ENCODE measurements at places on chromosomes 7 and 10. TPM values are rescaled to one million over a fixed set of nuclear protein-coding genes. Genes with fewer than 3 reads are reported as not detected.

The LRRN3 gene
- 187 TPM for total RNA-seq

The NEUROD6 gene
- 600 TPM for total RNA-seq

GRCh38 chr10:112750427-112751167 lies 199.4 kb upstream of the TCF7L2 start:
- DNase-seq = no peak

DNA sequence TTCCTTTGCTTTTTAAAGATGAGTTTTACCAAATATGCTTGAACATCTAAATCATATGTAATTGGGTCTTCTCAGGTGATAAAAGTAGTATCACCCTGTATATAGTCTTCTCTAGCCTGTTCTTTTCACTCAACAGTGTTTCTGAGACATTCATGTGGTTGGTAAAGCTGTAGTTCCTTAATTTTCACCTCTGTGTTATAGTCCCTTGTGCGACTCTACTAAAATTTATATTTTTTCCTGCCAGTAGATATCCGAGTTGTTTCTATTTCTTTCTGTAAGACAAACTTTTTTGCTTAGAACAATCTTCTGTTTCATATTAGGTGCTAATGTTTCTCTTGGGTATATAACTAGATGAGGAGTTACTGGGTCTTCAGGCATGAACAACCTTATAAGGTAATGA lies 35.6 kb downstream of the SYPL1 start:
- DNase-seq = no peak

DNA sequence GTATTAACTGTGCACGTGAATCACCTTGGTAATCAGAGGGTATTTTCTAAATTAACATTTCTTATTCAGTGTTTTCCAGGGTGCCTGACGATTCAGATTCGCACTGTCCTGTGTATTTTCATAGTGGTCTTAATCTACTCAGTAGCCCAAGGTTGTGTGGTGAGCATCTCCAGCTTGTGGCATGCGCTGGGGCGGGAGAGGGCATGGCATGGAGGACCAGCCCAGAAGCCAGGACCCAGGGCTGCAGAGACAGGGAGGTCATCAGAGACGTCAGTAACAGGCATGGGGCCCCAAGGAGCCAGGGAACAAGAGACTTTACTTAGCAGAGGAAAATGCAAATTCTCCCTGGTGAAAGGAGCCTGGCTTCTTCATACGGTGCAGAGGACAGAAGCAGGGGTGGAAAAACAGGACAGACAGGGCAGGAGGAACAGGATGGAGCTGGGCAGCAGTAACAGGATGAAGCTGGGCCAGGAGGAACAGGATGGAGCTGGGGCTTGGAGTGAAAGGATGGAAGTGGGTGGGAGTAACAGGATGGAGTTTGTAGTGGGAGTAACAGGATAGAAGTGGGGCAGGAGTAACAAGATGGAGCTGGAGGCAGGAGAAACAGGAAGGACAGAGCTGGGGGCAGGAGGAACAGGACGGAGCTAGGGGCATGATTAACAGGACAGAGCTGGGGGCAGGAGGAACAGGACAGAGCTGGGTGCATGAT lies 110.9 kb downstream of the ADCY1 start:
- no peak for DNase-seq

The SPDYE16 gene
- not detected for total RNA-seq

- no peak for DNase-seq
Observed at GRCh38 chr10:32680803-32681557, 235.0 kb downstream of the CCDC7 start.

- DNase-seq = no peak
Observed at GRCh38 chr10:3700531-3701076, 84.4 kb downstream of the KLF6 start.

Data from occipital lobe (tissue), 3 donors.